T-cell (primary cell): ENCODE measurements at places on chromosomes 1 and 21. TPM values are rescaled to one million over a fixed set of nuclear protein-coding genes. Genes with fewer than 3 reads are reported as not detected.

Gene PROK1
- 0.20 TPM for total RNA-seq

Gene PRAMEF1
- total RNA-seq: not detected

GRCh38 chr1:48552420-48552819 lies 80.4 kb upstream of the SPATA6 start:
- no peak overlapping the region for H3K27ac ChIP-seq
- H3K4me3 ChIP-seq: no peak overlapping the region
- DNase-seq: no peak
- no peaks in the 10 kb centered on the region for H3K4me1 ChIP-seq
- no peaks in the 10 kb centered on the region for H3K27me3 ChIP-seq

Gene C1orf53
- not detected for total RNA-seq

Gene ZBTB37
- total RNA-seq: 24.7 TPM

GRCh38 chr1:109616391-109616790 lies 3.0 kb downstream of the GNAT2 start:
- H3K4me3 ChIP-seq: no peak overlapping the region
- H3K27me3 ChIP-seq: no peaks in the 10 kb centered on the region
- H3K4me1 ChIP-seq: peaks cover 10% of the 10 kb centered on the region

GRCh38 chr1:229859026-229859425 lies 208.0 kb upstream of the GALNT2 start:
- no peak overlapping the region for H3K27ac ChIP-seq
- H3K4me3 ChIP-seq: no peak overlapping the region
- H3K4me1 ChIP-seq: peaks cover 6% of the 10 kb centered on the region
- H3K27me3 ChIP-seq: no peaks in the 10 kb centered on the region
- no peak for DNase-seq
- H3K36me3 ChIP-seq: no peaks in the 10 kb centered on the region

DNA sequence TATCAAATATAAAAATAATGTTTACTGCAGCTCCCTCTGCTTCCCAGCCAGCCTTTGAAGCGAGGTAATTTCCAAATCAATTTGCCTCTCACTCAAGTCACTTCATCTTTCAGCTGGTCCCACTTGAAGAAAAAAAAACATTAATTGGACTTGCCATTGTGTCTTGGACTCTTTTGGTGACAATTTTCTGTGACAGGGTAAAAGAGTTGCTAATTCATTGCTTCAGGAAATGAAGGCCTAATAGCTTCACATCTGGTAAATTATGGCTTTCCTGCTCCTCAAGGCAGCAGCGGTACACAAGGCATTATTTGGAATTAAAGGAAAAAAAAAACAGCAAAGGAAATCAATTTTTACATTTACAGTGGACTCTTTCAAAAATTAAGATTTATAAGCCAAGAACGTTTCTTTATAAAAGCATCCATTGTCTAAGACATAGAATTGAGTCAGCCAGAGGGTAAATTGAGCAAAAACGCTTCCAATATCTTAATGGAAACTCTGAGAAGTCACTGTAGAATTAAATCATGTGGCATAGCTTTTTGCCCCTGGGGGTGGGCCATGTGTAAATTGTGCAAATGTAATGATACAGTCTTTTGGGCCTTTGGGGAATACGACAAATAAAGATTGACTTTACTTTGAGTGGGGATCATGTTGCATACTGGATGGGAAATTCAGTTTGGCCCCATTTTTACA lies 102.5 kb downstream of the LYPLAL1 start:
- DNase-seq: no peak
- no peak overlapping the region for H3K27ac ChIP-seq
- H3K4me3 ChIP-seq: no peak overlapping the region
- H3K36me3 ChIP-seq: no peaks in the 10 kb centered on the region

GRCh38 chr1:3306583-3307291 lies 147.7 kb upstream of the ARHGEF16 start:
- no peak for DNase-seq
- H3K36me3 ChIP-seq: no peaks in the 10 kb centered on the region
- H3K27me3 ChIP-seq: peaks cover 43% of the 10 kb centered on the region
- no peak overlapping the region for H3K4me3 ChIP-seq
- H3K27ac ChIP-seq: no peak overlapping the region
- no peaks in the 10 kb centered on the region for H3K4me1 ChIP-seq

Gene RIPPLY3
- total RNA-seq: not detected
